PC-9 (cell line): ENCODE measurements at places on chromosomes 3 and 15.
A peak's percentile ranks its signal among the peaks of the same experiment; 100 is the strongest.

DNA sequence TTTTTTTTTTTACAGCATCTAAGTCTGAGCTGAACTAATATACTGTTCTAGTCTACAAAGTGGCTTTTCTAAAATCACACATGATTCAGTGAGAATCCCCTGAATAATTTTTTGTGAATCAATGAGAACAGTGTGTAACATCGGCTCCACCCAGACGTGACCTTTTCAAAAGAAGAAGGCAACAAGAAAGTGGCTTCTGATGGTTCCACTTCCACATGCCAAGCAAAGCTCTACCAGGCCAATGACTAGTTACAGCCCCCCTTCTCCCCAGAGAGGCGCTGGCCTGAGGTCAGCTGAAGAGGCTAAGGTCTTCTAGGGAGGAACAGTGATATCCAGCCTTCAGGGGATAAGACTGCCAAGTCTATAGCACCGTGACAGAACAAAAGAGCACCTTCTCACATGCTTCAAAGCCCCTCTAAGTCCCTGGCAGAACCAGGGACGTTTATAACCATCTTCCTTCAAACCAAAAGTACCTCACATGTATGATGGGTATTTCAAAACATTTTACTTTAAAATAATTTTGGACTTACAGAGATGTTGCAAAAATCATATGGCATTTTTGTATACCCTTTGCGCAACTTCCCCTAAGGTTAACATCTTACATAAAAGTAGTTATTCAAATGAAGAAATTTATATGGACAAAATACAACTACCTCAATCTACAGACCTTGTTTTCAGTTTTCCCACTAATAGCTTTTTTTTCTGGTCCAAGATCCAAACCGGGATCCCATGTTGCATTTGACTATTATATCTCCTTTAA lies 177.9 kb downstream of the OSBPL10 start:
- no peak for DNase-seq

DNA sequence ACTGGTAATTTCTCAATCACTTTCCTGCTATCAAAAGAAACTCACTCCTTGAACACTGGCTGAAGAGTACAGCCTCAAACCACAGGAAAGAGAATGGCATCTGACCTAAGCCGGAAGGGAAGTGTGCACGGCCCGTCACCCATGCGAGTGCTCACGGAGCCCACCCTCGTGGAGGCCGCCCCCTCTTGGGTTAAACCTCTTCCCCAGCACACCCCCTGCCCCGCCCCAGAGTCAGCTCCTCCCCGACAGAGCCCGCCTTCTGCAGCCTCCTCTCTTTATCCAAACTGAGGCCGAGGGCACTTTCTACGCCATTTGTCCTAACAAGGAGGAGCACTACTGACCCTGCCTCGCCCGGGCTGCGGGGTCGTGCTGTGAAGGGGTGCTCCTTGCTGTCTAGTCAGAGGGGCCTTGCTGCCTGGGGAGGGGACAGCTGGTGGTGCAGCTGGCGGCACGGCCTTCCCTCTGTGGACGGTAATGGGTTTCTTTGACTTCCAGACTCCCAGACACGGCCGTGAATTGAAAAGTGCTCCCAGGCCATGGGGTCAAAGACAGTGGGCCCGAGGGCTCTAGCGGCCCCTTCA lies 137.7 kb downstream of the NSMCE3 start:
- no peak for DNase-seq

- DNase-seq, result no peak
Observed at GRCh38 chr3:131072099-131072559, 45.5 kb downstream of the NEK11 start.

GRCh38 chr3:143041903-143042302 lies 40.5 kb downstream of the U2SURP start:
- DNase-seq, result no peak

GRCh38 chr3:128879991-128880390 lies 571 bp downstream of the ACAD9 start:
- no peak for DNase-seq

GRCh38 chr3:146187334-146187950 lies 26.5 kb upstream of the PLOD2 start:
- DNase-seq, result peak; percentile 17

GRCh38 chr15:95868450-95868849 lies 462.1 kb upstream of the NR2F2 start:
- DNase-seq, result no peak

GRCh38 chr3:52527039-52527731 lies 6.5 kb downstream of the NT5DC2 start:
- no peak for DNase-seq

- no peak for DNase-seq
Observed at GRCh38 chr3:139044366-139045210, at the start of gene PRR23C. PRR23C (minus strand) TSS chr3:139044892; CDS start chr3:139044620, 272 bp downstream.

GRCh38 chr3:184543843-184544512 lies 17.6 kb upstream of the EPHB3 start:
- DNase-seq, result peak; percentile 83

DNA sequence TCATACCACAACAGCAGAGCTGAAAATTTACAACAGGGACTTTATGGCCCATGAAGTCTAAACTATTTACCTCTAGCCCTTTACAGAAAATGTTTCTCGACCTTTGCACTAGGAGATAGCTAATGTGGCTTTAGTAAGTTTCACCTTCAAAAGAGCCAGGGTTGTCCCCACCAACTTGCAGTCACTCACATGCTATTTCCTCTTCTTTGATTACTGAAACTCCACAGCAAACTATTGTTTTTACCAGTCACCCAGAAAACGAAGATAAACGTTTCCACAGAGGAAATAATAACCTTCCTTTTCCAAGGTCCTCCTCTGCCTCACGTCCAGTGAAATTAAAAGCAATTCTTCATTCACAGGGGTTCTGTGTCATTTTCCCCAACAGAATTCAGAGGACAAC lies 48.2 kb downstream of the WWTR1 start:
- no peak for DNase-seq

DNA sequence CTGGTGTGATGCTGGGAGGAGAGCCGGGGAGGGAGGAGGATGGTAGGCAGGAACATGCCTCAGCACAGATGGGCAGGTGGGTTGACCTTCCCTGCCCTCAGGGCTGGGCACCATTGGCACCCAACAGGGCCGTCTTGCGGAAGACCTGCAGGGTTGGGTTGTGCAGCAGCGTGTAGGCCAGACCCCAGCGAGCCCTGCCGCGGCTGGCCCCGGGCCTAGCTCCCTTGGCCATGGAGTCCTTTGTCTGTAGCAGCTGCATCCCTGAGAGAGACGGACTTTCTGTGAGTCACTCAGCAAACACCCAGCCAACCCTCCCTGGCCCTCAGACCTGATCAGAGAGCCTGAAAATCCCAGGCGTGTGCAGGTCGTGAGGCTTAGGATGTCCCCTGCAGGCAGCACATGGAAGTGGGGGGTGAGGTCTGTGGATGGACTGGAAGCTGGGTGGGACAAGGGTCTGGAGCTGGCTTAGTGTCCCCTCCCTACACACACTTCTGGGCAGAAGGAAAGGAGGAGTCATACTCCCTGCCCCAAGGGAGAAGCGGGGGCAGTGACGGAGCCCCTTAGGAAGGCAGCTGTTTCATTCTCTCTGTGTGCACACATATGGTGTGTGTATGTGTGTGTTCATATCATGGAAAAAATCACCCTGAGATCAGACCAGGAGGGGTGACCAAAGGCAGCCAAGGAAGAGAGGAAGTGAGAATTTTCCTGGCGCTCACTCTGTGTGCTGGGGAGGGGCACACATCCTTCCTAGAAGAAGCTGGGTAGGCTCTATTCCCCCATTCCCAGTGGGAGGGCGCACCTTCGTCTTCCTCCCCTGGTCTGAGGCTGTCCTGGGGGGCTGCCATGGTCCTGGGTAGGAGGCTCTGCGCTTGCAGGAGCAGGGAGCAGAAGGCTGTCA lies 6.7 kb downstream of the ISLR start:
- DNase-seq, result no peak

- no peak for DNase-seq
Observed at GRCh38 chr15:94029495-94029894, 201.9 kb upstream of the MCTP2 start.

DNA sequence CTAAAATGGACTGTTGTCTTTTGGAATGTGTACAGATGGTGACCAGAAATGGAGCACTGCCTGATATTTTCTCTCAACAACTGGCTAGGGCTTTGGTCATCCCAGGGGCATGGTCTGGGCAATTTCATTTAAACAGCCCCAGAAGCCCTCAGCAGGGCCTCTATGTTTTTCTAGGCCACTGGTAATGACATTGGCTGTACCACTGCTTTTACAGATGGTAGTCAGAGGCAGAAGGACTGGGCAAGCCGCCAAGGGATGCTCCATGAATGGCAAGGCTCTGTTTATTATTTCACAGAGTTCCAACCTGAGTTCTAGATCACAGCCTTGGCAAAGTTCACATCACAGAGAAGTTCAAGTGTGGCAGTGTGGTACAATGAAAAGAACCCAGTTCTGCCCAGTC lies 37.0 kb upstream of the LMCD1 start:
- DNase-seq, result no peak

GRCh38 chr15:85858586-85859375 lies 64.1 kb upstream of the KLHL25 start:
- peak; percentile 57 for DNase-seq

DNA sequence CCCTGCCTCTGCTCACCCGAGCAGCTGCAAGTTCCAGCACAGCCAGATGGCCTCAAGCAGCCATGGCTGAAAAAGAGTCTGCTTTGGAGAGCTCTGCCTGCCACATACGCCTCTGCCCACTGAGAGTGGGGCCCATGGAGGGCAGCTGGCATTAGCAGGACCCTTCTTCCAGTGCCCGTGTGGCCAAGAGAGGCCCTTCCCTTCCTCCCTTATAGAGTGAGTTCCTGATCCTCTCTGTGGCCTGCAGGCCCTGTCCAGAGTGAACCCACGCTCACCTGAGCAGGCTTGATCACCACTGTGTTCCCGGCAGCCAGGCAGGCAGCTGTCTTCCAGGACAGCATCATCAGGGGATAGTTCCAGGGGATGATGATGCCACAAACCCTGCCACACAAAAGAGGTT lies 41.4 kb upstream of the SLC41A3 start:
- no peak for DNase-seq

DNA sequence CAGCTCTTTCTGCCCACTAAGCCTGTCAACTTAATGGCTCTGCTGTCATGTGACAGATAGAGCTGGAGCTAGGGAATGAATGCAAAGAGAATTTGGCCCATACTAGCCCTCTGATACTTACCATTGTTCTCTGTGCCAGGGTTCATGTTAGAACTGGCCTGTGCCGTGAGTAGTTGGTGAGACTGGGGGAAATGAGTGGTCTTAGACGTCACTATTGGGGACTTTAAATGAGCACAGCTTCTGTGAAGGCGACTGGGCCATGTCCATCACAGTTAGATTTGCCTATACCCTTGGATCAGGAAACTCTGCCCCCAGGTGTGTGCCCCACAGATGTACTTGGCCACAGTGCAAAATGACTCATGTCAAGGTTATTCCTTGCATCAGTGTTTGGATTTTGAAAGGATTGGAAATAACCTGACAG lies 124.9 kb downstream of the PTPRG start:
- peak; percentile 26 for DNase-seq

- DNase-seq, result no peak
Observed at GRCh38 chr3:157868946-157869345, 237.3 kb downstream of the SHOX2 start.

DNA sequence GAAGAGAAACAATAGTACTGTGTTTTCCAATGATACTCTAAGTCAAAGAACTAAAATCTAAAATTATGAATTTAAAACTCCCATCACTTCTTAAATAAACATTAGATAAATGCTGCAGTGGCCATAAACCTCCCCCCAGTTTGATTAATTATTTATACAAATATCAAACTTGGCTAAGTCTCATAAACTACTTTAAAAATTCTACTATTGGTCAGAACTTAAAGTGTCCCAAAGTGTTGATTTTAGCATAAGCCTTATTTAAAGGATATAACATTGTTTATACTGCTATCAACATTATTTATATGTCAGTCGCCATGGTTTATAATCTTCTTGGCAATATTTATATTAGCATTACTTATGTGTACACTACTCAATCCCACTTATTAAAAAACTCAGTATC lies 132.4 kb downstream of the SCAPER start:
- no peak for DNase-seq

DNA sequence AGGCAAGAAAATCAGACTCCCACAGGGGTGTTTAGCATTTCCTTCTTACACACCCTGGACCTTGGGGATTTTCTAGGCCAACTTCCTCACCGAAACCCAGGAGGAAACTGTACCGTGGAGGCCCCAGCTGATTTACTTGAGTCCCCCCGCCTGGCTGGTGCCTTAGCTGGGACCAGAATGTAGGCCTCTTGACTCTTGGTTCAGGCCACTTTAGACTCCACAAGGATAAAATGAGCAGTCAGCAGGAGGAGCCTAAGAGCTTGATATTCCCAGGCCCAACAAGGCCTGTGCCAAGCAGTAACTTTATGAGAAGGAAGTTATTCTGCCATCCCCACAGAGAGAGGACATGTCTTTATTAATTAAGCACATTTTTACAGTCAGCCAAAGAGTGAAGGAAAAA lies 4.6 kb upstream of the APBA2 start:
- DNase-seq, result no peak

DNA sequence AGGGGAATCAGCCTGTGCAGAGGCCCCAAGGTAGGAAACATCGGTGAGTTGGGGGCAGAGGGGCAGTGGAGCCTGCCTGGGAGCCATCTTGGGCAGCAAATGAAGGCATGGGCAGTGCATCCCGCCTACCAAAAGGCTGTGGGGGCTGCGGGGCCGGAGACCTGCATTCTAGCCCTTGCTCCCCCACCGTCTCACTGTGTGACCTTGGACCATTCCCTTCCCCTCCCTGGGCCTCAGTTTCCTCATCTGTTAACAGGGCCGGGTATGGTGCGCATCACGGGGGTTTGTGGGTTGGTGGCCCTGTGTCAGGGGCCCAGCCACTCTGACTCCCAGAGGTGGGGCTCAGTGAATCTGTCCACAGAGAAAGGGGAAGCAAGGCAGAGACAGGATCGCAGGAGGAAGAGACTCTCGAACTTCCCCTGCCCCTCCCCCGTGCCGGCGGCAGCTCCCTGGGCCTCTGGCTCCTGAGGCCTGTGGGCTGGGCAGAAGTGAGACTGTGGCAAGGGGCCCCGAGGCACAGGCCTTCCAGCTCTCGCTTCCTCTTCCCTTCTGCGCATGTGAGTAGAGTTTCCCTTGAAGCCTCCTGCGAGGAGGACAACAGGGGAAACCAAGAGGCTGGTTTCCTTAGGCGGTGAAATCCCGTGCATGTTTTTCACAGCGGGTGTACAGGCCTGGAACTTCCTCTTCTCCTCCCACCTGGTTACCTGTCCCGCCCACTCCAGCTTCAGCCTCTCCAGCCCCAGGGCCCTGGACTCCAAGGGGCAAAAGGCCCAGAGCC lies 42.9 kb downstream of the IDH2 start:
- no peak for DNase-seq

GRCh38 chr3:62319570-62320243 lies 53.6 kb downstream of the FEZF2 start:
- no peak for DNase-seq

GRCh38 chr3:27719314-27720003 lies 2.7 kb downstream of the EOMES start:
- DNase-seq, result no peak

DNA sequence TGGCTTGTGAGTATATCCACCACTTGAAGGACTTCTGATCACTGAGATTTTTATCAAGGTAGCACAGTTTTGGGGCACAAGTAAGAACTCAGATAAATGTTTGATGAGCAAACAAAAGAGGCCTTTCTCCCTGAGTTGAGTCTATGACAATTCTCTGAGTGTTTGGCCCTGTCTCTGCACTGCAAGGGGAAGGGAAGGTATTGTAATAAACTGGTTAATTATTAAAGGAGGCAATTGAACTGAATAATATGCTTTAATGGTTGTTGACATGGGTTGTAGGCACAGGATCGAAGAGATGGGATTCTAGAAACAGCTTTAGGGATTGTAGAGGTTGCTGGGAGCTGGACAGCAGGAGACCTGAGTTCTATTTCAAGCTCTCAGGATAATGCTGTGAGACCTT lies 95.0 kb upstream of the MRPL3 start:
- no peak for DNase-seq
